Mammary epithelial cell (primary cell): ENCODE measurements at places on chromosomes 2 and 18. TPM values are rescaled to one million over a fixed set of nuclear protein-coding genes. Genes with fewer than 3 reads are reported as not detected.

Gene ADRA2B
- 0.08 and 0.09 TPM in 2 replicates for total RNA-seq

Gene MC4R
- total RNA-seq = not detected in 2 replicates

Gene MYCN
- 0.50 TPM for total RNA-seq

Gene EPB41L3
- not detected in 2 replicates for total RNA-seq

DNA sequence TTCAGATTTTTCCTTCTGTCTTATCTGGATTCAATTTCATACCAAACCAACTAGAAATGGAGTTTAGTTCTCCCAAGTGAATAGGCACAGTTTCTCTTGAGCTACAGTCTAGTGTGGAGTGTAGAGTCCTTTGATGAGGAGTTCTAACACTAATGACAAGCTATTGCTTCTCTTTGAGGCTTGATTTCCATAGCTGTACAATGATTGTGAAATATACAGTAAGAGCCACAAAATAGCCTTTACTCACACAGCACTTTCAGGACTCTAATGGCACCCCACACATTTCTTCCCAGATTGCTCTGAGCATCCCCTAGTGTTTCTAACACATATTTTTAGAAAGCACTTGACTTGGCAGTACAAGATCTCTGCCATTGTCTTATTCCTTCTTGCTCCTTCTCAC, 153.3 kb downstream of the LRRTM1 start:
- DNase-seq = no peak

GRCh38 chr2:164510895-164511294, 110.4 kb downstream of the GRB14 start:
- DNase-seq = no peak

DNA sequence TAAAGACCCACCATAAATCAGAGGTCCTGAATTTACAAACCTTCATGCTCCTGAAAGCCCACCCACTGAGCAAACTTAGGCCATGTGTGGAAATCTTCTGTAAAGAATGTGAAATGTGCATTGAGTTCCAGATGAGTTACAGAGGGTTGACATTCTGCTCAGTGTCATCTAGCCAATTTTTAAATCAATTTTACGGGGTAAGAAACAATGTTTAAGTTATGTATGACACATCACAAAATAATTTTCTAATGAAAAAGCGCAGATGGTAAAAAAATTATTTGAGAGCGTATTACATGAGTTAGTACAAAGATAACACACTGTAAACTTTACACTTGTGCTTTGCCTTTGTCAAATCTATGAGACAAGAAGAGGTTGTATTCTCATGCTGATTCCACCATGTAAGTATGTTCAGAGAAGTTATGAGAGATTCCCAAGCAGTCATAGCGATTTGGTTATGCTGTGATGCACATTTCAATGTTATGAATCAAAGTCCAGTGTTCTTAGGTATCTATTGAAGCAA, 446.3 kb downstream of the ADCYAP1 start:
- DNase-seq = no peak

- peak; percentile 8 for DNase-seq
These were observed 3.9 kb upstream of the ID2 start for GRCh38 chr2:8677646-8678592.

DNA sequence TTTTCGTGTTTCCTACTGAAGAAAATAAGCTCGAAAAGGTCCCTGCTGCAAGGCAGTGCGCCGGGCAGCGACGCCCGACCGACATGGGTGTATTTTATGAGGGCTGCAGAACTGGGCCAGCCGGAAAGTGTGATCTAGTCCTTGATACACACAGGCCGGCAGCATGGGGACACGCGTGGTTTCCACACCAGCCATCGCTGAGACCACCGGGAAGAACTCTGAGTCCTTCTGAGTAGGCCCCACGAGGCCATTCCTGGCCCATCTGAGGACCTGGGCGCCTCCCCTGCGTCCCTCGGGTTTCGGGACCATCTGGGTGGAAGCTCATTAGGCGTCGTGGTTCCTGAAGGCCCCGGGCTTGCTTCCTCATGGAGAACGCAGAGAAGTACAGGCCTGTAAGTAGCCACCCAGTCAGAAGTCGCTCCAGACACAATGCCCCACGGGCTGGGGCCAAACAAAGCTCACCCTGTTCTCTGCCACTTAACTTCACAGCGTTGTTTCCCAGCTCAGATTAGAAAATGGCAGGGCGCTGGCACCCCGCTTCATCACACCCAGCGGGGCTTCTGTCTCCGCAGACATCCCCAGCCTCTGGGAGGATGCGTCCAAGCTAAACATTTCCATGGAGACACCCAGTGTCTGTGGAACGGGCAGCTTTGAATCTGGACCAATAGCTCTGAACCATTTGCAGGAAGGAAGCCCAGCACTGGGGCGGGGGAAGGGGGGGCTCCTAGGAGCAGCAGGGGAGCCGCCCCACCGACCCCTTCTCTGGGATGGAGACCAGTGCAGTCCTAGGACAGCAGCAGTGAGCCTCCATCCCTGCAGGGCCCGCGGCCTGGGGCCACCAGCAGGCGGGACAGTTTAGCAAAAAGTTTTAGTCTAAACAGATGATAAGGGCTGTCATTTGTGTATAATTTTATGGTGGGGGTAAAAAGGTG, 2.4 kb downstream of the NFATC1 start:
- no peak for DNase-seq

DNA sequence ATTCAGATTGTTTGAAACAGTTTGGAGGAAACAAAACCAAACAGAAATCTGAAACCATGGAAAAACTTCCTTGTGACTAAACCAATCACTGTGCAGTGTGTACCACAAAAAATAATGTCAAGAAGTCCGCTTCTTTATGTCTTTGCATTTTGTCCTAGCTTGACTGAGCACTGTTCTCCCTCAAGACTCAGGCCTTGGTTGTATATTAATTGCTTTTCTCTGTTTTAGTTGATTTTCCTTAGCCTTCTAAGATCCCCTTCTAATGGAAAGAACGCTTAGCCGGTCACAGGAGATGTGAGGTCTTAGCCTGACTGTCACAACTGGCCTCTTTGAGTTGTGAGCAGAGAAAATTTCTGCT, 56.6 kb downstream of the LCLAT1 start:
- DNase-seq = no peak
